Daoy (cell line): ENCODE measurements at places on chromosomes 12 and 14. TPM values are rescaled to one million over a fixed set of nuclear protein-coding genes. Genes with fewer than 3 reads are reported as not detected.
A peak's percentile ranks its signal among the peaks of the same experiment; 100 is the strongest.

- no peak for DNase-seq
Measured at GRCh38 chr14:86852530-86852929, 1140.5 kb downstream of the GALC start.

- DNase-seq: no peak
Measured at GRCh38 chr12:91189516-91189915, 6.9 kb upstream of the DCN start.

DNA sequence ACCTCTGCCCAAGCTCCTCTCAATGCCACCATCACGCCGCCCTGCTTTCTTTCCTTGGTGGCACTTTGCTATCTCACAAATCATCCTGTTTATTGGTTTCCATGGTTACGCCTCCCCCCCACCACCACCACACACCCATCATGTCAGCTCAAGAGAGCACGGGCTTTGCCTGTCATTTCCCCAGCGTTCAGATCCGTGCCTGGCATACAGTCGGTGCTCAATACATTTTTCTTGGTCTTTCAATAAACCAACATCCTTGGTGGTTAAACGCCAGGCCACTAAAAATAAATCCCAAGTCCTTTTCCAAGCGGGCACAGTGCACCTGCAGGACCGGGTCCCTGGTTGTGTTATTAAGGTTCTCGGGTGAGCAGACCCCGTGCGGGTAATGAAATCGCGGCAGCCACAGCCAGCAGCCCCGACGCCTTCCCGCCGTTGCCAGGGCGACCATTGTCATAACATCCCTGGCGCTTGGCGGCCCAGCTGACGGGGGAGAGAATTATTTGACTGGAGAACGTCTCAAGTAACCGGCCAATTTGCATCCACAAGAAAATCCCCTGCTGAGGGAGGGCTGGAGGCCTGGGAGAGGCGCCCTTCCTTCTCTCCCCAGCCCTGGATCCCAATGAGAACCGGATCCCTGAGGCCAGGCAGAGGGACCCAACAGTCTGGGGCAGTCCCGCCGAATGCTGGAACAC, 92.9 kb downstream of the KSR2 start:
- DNase-seq: peak; percentile 77

GRCh38 chr14:100732766-100733100, 6.0 kb downstream of the DLK1 start:
- DNase-seq: no peak

Gene REM2
- 0.74 TPM in 1 of 2 replicates, not detected in the other for total RNA-seq

Gene MUCL1
- not detected in 2 replicates for total RNA-seq
